ENCODE measurements at places on chromosomes 7 and 10. TPM values are rescaled to one million over a fixed set of nuclear protein-coding genes. Genes with fewer than 3 reads are reported as not detected.

VENTX gene
- not detected for total RNA-seq

RBM20 gene
- total RNA-seq: not detected

FOXK1 gene
- total RNA-seq: 29.5 TPM

CYP3A5 gene
- total RNA-seq: 0.44 TPM

ACTR1A gene
- 174 TPM for total RNA-seq

SFTPA1 gene
- not detected for total RNA-seq

ASB15 gene
- total RNA-seq: not detected

ZNF239 gene
- 5.5 TPM for total RNA-seq

ZNF212 gene
- total RNA-seq: 6.5 TPM
